ENCODE measurements at places on chromosomes 3 and 15.
A peak's percentile ranks its signal among the peaks of the same experiment; 100 is the strongest.

GRCh38 chr3:113249111-113249510 lies 37.8 kb downstream of the BOC start:
- DNase-seq = no peak

GRCh38 chr3:115646027-115646690 lies 22.8 kb downstream of the GAP43 start:
- DNase-seq = no peak

DNA sequence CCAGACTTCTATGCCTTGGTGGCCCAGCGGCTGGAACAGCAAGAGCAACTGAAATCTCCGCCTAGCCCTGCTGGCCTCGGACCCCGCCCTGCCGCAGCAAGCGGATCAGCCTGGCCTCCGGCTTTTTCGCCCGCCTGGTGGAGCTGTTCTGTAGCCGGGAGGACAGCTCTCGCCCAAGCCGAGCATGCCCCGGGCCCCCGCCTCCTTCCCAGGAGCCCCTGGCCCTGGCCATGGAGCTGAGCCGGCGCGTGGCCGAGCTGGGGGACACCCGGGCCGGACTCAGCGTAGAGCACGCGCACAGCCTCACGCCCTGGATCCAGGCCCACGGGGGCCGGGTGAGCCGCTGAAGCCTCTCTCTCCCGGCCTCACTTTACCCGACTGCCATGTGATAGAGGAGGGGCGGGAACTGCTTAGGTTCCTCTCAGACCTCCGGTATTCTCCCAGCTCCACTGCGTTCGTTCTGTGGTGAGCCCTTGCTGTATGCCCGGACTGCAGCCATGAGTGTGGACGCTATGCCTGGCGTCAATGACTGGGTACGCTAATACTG lies 24.1 kb upstream of the MRPL3 start:
- no peak for DNase-seq

DNA sequence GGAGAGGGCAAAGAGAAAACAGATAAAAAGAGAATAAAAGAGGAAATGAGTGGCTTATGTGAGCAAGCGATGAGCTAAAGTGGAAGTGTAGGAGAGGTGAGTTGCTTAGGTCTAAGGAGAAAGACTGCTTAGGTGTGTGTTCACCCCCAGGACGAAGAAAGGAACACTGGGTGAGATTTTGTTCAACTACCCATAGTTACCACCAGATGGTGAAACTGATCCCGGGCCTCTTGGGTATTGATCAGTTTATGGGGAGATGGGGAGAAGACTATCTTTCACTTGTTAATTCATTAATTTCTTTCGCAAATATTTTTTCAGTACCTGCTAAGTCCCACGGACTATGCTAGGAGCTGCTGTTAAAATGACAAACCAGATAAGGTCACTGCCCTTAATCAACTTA lies 33.9 kb downstream of the GAP43 start:
- DNase-seq = no peak

DNA sequence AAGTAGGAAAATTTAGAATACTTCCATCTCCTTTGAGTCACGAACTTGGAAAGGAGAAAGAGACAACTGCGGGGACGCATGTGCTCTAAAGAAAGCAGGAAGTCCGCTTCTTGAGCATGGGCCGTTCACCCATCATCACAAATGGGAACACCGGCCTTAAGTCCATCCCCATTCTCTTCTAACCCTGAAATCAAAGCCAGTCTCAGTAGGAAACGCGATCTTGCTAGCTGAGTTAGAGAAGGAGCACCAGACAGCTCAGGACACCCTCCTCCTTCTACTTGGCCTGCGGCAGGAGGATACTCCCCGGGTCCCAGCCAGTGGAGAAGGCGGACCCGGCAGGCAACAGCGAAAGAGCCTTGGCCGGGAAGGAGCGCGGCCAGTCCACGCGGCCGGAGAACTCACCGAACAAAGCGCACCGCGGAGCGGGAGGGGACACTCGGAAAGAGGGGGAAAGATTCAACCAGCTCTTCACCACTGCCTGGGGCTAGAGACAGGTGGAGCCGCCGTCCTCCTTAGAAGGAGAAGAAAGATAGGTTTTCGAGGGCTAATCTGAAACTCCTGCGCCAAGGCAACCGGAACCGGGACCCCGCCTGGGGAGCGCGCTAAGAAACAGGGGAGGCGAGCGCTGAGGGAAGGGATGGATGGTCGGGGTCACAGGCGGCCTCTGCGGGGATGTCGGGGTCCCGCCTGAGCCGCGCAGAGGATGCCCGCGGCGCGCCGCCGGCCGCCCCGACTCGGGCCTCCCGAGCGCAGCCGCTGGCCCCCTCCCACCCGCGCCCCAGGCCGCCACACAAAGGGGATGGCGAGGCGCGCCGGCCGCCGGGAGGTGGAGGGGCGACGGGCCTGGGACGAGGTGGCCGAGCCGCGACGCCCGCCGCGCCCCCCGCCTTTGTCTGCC lies 818 bp downstream of the SLC4A7 start:
- DNase-seq = peak; percentile 42

- DNase-seq = no peak
These were observed 227.3 kb upstream of the IL12A start for GRCh38 chr3:159761369-159761768.

DNA sequence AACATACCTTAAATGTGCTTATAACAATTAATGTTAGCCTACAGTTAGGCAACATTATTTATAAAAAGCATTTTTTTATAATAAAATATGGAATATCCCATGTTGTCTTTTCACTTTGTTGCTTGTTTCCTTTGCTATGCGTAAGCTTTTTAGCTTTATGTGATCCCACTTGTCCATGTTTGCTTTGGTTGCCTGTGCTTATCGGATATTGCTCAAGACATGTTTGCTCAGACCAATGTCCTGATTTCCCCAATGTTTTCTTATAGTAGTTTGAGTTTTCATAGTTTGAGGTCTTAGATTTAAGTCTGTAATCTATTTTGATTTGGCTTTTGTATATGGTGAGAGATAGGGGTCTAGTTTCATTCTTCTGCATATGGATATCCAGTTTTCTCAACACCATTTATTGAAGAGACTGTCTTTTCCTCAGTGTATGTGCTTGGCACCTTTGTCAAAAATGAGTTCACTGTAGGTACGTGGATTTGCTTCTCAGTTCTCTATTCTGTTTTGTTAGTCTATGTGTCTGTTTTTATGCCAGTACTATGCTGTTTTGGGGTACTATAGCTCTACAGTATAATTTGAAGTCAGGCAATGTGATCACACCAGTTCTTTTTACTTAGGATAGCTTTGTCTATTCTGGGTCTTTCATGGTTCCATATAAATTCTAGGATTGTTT lies 592.7 kb upstream of the SEMA6D start:
- DNase-seq = no peak

- no peak for DNase-seq
These were observed 24.2 kb downstream of the MASP1 start for GRCh38 chr3:187267306-187267705.

DNA sequence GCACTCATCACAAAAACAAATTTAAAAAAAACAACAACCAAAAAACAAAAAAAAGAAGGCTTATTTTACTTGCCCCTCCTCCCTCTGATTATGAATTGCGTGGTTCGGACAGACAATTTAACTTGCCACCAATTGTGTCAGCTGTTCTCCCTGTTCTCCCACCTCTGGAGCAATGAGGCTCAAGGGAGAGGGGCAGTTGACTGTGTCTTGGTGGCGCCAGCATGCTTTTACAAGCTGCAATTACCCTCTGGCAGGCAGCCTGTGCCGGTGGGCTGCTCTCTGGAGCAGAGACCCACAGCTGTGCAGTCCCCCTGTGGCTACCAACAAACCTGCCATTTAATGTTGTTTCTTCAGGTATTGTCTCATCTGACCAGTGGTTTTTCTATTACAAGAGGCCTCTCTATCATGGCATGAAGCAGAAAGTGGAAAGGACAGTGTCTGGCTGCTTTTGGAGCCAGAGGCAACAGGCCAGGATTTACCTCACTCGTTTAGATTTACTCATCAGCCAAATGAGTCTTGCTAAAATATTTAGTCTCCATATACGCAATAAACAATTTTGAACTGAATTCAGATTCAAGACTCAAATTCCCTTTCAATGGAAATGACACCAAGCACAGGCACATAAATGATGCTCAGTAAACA lies 192.0 kb upstream of the TPRG1 start:
- no peak for DNase-seq

- DNase-seq = no peak
These were observed 54.7 kb upstream of the CNOT10 start for GRCh38 chr3:32630266-32630665.

DNA sequence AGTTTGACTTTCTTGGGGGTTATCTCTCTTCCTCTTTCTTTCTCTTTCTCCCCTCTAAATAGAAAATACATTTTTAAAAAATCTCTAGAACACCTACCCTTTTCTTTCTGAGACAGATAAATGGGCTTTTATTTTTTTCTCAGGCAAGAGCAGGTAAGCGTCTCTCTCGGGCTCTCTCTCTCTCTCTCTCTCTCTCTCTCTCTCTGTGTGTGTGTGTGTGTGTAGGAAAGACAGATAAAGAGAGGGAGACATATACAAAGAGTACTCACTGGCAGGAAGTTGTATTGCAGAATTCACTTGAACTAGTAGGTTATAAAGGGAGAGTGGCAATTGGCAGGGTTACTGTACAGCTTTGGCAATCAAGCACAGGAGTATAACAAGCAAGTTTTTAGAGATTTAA lies 118.1 kb upstream of the LSAMP start:
- DNase-seq = no peak

DNA sequence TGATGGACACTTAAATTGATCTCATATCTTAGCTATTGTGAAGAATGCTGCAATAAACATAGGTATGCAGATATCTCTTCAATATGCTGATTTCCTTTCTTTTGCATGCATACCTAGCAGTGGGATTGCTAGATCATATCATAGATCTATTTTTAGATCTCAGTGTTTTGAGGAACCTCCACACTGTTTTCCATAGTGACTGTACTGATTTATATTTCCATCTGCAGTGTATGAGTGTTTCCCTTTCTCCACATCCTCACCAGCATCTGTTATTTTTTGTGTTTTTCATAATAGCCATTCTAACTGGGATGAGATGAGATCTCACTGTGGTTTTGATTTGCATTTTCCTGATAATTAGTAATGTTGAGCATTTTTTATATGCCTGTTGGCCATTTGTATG lies 17.1 kb upstream of the RASA2 start:
- DNase-seq = no peak
